Foreskin fibroblast (primary cell): ENCODE measurements at places on chromosomes 16 and 17.
A peak's percentile ranks its signal among the peaks of the same experiment; 100 is the strongest.

- DNase-seq: no peak
Observed at GRCh38 chr17:67833946-67834631, 8.8 kb downstream of the BPTF start.

- DNase-seq: no peak
Observed at GRCh38 chr16:55735120-55735781, 79.5 kb downstream of the SLC6A2 start.

GRCh38 chr17:73634629-73635028, 9.6 kb downstream of the SDK2 start:
- DNase-seq: no peak

DNA sequence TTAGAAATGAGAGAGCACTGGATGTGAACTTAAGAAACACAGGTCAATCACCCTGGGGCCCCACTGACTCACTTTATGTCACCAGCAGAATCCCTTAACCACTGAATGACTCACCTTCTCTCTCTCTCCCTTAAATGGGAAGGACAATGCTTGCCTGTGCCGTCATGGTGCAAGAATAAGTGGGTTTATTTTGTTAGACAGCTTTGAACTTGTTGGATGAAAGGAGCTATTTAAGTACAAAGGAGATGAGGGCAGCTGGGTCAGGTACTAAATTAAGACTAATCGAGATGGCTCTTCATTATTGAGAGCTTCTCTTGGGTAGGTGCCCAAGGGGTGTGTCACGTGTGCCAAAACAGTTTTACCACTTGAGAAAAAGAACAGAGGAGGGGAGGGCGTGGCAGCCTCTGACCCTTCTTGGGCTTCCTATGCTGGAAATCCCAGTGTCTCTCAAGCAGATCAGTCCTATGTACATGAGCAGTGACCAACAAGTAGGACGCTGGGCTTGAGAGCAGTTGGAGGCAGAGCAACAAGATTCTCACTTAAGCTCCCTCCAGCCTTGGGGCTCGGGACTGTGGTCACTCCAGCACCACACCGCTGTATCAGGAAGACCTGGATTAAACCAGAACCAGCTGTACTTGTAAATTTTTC, 6.7 kb upstream of the KRT31 start:
- DNase-seq: peak; percentile 97

- peak; percentile 18 for DNase-seq
Observed at GRCh38 chr17:14019186-14019956, 49.9 kb upstream of the COX10 start.

DNA sequence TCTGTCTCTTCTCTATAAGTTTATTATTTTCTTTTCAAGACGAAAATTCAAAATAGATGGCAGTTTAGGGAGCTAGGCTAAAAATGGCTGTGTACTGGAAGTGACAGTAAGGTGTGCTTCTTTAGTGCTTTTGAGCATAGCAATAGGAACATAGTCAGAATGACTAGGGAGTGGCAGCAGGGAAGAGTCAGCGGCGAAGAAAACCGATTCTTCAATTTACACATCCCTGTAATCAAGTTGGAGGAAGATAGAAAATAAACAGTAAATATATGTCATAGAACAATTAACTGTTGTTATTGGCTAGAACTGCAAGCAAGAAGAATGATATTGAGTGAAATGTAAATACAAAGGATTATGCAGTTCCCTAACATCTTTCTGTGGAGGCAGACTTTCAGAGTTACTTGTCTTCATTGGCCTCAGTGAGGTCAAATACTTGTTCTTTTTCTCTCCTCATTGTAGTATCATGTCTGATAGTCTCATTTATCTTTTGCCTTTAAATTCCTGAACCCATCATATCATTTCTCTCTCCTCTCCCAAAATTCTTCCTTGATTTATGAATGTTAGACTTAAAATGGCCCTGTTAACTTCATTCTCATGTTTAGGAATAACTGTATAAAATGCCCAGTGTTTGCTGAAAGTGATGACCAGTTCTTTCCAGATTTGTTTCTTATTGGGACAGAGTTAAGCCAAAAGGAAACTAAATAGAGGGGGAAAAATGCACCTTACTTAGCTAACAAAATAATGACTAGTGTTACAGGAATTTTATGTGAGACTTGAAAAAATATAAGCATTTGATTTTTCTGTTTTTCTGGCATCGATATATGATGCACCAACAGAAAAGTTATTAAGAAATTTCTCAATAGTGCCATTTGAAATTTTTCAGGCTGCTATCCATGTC, 211.4 kb downstream of the BCAS3 start:
- no peak for DNase-seq

- DNase-seq: peak; percentile 51
Observed at GRCh38 chr16:85592700-85593493, 20.2 kb upstream of the GSE1 start.

DNA sequence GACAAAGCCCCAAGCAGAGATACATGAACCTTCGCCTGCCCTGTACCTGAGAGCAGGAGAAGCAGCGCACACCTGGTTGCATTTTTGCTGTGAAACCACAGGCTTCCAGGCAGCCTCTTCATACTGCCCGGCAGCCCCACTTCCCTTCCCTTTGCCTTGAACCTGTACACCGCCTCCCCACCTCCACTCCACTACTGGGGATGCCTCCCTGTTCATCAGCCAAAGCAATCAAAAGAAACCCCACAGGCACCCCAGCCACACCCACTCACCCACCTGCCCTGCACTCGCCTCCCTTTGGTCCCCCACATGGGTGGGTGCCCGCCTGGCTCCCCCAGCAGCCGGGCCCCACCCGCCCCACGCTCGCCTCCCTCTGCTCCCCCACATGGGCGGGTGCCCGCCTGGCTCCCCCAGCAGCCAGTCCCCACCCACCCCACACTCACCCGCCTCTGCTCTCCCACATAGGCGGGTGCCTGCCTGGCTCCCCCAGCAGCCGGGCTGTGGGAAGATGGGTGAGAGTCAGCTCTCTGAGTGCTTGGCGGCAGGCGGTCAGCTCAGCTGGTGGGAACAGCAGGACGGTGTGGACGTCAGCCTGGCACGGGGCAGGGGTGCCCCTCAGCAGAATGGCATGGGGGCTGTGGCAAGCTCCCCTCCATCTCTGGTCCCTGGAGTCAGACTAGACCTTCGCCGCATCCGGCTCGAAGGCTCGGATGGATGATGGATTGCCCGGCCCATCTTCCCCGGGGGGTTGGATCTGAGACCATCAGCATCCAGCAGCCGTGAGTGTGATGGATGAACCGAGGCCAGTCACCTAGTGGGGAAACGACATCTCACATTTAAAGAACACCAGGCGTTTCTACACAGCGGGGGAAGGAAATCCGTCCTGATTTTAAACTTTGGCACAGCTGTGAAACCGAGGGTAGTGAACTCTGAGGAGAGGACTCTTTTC, 135.6 kb downstream of the BANP start:
- no peak for DNase-seq

DNA sequence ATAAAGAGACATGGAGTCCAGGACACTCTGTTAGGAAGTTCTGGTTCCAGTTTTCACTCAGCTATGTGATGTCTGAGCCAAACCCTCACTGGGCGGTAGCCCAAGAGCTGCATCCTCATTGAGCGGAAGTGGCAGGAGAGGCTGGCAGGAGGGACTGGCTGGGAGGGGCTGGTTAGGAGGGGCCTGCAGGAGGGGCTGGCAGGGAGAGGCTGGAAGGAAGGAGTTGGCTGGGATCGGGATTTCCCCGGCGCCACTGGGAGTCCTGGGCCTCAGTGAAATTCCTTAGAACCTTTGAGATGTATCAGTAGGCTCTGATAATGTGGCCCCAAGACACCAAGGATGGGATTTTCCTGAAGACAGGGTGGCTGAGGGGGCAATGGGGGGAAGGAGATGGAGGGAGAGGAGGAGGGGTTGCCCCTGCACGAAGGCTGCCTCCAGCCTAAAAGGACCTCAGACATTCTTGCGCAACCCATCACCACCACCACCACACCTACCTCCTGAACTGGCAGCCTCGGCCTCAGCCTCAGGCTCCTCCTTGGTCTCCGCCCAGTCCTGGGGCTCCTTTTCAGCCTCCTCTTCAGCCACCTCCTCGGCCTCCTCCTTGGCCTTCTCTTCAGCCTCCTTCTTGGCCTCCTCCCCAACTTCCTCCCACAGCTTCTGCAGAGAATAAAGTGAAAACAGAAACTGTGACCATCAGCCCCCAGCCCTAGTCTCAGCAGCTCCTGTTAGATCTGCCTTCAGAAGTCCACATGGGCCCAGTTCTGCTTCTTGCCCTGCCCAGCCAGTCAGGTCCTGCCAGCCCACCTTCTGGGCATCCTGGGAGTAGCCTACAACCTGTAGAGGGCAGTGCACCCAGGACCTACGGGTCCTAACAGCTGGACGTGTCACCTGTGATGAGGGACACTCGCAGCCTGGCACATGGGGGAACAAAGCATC, 31.7 kb downstream of the CNGB1 start:
- DNase-seq: peak; percentile 37

DNA sequence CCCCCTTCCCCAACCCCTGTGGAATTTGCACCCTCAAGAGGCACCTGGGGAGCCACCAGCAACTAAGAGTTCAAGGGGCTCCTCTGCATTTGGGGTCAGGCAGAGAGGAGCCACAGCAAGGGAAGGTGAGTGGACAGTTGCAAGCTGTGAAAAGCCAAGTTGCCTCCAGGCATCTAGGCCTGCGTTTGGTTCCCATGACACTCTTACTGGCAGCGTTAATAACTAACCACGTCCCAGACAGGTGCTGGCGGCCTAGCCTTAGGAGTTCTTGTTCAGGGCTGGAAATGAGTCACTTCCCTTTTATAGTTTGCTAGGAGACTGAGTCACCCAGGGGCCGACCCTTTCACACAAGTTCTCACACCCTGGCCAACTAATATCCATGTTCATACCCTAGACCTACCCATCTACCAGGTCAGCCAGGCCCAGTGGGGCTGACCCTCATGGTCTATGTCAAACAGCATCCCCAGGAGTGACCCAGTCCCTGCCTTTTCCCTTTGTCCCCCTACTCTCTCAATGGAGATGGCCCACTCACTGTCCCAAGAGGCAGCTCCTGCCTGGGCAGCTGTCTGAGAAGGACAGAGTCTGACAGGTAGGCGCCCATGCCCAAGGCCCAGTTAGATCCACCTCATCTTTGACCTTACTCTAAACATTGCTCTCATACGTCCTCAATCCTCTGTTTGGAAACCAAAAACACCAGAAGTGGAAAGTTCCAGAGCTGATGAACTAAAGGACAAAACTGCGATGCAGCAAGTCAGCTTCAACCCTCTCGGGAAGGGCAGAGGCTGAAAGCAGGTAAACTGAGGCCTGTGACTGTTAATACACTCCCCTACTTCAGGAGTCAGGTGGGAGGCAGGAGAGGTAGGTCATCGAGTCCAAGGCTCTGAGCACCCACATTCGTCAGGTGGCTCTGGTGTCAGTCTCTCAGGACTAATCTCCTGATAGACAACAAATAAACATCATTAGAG, 300.6 kb downstream of the SOX9 start:
- DNase-seq: peak; percentile 93

DNA sequence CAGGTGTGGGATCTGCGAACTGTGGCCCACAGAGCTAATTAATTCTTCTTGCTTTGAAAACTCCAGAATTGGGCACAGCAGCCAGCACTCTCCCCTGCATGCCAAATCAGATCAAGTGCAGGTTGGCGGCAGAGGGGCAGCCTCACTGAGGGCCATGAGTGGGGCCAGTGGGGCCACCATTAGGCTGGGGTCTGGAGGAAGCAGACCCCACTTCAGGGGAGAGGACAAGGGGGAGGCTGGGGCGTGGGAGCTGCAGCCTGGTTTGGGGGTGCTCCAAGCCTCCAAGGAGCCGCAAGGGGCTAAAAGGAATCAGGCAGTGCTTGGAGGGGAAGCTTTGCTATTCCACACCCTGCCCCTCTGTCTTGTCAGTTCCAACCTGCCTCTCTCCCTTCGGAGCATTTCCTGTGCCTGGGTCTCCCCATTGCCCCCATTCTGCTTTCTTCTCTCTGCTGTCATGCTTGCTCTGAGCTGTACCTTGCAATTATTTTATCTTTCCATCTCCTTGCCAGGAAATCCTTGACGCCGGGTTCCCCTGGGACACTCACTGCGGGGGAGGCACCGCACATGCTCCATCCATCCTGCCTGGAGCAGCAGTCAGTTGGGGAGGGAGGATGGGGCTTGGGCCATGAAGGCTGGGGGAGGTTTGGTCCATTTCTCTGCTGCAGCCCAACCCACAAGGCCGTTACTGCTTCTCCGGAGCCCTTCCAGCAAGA, 3.3 kb upstream of the ABCC3 start:
- no peak for DNase-seq

GRCh38 chr16:50555952-50556673, 7.9 kb downstream of the NKD1 start:
- DNase-seq: no peak

DNA sequence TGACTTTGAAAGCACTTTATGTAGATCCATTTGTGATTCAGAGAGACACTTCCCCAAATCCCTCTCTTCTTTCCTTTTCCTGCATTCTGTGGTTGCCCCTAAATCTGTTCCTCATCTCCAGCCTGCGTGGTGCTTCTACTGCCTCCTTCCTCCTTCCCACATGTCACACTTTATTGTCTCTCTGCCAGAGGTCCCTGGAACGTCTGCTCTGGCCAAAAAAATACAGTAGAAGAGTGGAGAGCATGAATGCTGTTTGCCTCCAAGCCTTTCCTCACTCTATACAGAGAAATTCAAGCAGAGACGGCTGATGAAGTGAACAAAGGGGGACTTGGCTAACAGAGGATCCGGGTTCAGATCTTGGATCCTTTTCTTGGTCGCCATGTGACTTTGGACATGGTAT, 22.8 kb upstream of the IRX3 start:
- DNase-seq: no peak

DNA sequence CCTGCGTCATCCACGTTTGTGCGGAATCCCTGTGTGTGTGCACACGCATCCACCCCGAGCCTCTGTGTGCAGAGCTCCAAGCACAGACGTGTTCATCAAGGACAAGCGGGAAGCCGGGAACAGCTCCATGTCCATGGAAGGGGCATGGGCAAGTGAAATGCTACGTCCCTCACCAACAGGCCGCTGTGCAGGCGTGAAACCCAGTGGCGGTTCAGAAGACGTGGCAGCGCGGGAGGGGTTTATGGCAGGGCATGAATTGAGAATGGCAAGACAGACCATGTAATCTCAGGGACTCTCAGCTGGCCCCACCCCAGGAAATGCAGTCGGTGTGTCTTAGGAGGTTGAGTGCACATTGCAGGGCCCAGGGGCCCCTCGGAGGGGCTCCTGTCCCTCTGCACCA, 52.7 kb downstream of the TBC1D16 start:
- no peak for DNase-seq

- DNase-seq: no peak
Observed at GRCh38 chr16:11583889-11584565, 2.7 kb downstream of the LITAF start.

GRCh38 chr17:7241783-7242716, at the start of gene GABARAP:
Gene GABARAP (minus strand): TSS chr17:7242449. CDS start chr17:7242330, 119 bp downstream.
- DNase-seq: peak; percentile 87

DNA sequence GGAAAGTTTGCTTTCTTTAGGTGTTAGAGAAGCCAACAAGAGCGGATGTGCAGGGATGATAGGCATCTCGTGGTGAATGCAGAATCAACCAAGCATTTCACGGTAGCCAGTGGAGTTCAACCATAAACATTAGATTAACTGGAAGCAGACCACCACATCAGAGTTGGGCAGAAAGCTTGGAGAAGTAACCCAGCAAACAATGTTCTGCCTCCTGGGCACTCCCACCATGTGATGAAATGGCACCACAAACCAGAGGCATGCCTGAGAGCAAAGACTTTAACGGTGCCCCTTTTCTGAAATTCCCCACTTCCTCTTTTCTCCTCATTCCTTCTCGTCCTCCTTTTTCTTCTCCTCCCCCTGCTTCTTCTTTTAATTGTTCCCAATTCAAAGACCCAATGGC, 193.5 kb upstream of the ANKFN1 start:
- DNase-seq: no peak

- no peak for DNase-seq
Observed at GRCh38 chr16:4981473-4981872, 23.3 kb downstream of the SEC14L5 start.
